ENCODE measurements at places on chromosomes 16 and 17.

DNA sequence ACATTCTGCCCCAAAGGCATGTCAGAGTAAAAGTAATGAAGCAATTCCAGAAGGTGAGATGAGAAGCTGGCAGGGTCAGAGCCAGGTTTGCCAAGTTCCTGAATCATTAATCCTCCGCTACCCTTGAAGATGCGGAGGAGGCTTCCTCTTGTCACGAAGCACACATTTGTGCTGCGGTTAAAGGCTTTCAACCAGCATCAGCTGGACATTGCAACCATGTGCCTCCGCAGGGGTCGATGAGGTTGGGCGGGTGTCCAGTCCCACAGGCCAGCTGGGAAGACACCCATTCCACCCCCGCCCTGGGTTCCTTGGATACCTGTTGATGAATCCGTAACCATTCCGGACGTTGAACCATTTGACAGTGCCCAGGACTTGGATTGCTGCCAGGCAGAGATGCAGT is 1.3 kb downstream of the YBX2 start:
- no peak for DNase-seq
- no peak overlapping the region for H3K27ac ChIP-seq
- peaks cover 7% of the 10 kb centered on the region for H3K4me1 ChIP-seq
- no peaks in the 10 kb centered on the region for H3K36me3 ChIP-seq

DNA sequence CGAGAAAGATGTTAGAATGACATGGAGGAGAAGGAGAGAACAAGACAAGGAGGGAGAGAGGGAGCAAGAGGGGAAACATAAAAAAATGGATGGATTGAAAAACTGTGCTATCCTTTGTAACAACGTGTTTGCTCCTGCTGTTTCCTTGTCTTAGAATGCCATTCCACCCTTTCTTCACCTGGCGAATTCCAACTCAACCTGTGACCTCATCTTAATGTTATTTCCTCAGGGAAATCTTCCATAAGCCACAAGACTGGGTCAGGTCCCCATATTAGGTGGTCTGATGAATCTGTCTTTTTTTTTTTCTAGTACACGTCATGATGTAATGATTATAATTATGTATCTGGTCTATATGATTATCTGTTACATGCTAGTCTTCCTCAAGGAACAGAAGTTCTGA is 195.0 kb upstream of the MAF start:
- DNase-seq, result no peak
- H3K4me3 ChIP-seq, result no peak overlapping the region

- no peak for DNase-seq
- no peaks in the 10 kb centered on the region for H3K27me3 ChIP-seq
- H3K4me3 ChIP-seq, result no peak overlapping the region
- H3K36me3 ChIP-seq, result no peaks in the 10 kb centered on the region
- peaks cover 3% of the 10 kb centered on the region for H3K4me1 ChIP-seq
Observed at GRCh38 chr16:81842564-81843242, 63.6 kb downstream of the PLCG2 start.

DNA sequence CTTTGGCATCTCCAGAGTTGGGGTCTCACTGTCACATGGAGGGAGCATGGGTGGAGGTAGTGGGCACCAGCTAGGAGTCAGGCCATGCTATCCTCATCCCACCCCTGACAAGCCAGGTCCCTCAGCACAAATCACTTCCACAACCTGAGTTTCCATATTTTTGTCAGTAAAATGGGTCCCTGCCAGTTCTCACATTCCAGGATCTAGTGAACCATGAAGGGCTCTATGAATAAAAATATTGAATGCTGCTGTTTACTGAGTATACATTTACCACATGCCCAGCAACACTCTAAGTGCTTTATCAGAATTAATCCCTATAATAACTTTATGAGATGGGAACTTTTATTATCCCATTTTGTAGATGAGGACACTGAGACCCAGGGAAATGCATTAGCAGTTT is 16.8 kb downstream of the SEZ6 start:
- H3K4me3 ChIP-seq, result no peak overlapping the region
- no peak overlapping the region for H3K27ac ChIP-seq
- peaks cover 36% of the 10 kb centered on the region for H3K4me1 ChIP-seq
- H3K27me3 ChIP-seq, result no peaks in the 10 kb centered on the region
- no peak for DNase-seq
- no peaks in the 10 kb centered on the region for H3K36me3 ChIP-seq

GRCh38 chr17:43211480-43212402 is at the start of gene TMEM106A:
TMEM106A (plus strand) TSS chr17:43211875; CDS start chr17:43213042, 1,167 bp downstream.
- H3K36me3 ChIP-seq, result no peaks in the 10 kb centered on the region
- DNase-seq, result peak; percentile 82
- peaks cover 6% of the 10 kb centered on the region for H3K4me1 ChIP-seq

GRCh38 chr17:52148288-52148968 is 10.1 kb downstream of the CA10 start:
- DNase-seq, result no peak
- H3K27me3 ChIP-seq, result peaks cover 17% of the 10 kb centered on the region
- peaks cover 10% of the 10 kb centered on the region for H3K4me1 ChIP-seq
- no peaks in the 10 kb centered on the region for H3K36me3 ChIP-seq
- H3K27ac ChIP-seq, result no peak overlapping the region

GRCh38 chr16:73152386-73153125 is 104.6 kb upstream of the ZFHX3 start:
- peak; percentile 88 for DNase-seq
- no peaks in the 10 kb centered on the region for H3K27me3 ChIP-seq
- H3K36me3 ChIP-seq, result no peaks in the 10 kb centered on the region

DNA sequence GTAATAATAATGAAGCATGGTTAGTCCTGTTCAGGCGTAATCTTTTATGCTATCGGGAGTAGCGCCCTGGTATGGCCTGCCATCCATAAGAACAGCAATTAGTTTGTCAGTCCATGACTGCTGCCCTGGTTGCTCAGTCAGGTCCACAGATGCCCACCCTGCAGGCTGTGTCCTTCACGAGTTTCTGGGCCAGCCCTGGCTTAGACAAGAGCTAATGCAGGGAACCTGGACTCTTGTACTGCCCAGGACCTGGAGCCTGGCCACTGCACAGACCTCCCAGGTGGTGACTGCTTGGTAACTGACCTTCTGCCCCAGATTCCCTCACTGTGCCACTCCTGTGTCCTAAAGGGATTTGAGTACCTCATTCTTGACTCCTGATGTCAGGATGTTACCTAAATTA is 161.1 kb upstream of the NOG start:
- no peaks in the 10 kb centered on the region for H3K36me3 ChIP-seq
- no peak overlapping the region for H3K4me3 ChIP-seq
- H3K27ac ChIP-seq, result no peak overlapping the region
- no peak for DNase-seq
- peaks cover 11% of the 10 kb centered on the region for H3K4me1 ChIP-seq
- H3K27me3 ChIP-seq, result no peaks in the 10 kb centered on the region

DNA sequence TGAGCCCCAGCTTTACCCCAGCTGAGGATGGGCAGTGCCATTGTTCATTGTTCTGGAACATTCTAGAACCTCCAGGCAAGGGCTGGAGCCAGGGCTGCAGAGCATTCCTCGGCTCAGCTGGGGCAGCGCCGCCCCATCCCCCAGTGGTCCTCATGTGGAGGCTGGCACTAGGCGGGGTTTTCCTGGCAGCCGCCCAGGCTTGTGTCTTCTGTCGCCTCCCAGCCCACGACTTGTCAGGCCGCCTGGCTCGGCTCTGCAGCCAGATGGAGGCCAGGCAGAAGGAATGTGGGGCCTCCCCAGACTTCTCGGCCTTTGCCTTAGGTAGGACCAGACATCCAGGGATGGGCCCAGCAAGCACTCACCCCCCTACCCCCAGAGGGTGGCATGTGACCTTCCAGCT is at the start of gene TMEM95:
Gene TMEM95 (plus strand): TSS at position 104 of the 400 bp plus-strand sequence. CDS start 49 bp downstream, at position 153.
- H3K27me3 ChIP-seq, result peaks cover 8% of the 10 kb centered on the region
- H3K4me1 ChIP-seq, result no peaks in the 10 kb centered on the region
- H3K27ac ChIP-seq, result no peak within 1 kb of the TSS
- no peak within 1 kb of the TSS for H3K4me3 ChIP-seq
- no peak for DNase-seq

Data from neural progenitor cell (in vitro differentiated cells).